ENCODE measurements at places on chromosomes 2 and 18. TPM values are rescaled to one million over a fixed set of nuclear protein-coding genes. Genes with fewer than 3 reads are reported as not detected.

ZNF385B gene
- total RNA-seq, result 0.39 TPM

DNA sequence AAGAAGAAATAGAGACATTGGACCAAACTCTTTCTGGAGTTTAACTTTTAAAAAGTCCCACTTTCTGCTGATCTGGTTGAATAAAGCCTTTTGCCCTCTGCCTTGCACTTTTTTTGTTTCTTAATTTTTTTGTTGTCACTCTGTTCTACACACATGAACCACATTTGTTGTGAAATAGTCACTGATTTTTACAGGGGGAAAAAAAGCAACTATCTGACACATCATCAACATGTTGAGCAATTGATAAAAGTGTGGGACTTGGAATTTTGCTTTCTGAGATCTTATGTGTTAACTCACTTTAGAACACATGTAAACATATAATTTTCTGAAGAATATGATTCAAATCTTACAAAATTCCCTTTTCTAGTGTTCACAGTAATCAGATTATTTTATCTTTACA, 414.8 kb upstream of the FIGN start:
- no peaks in the 10 kb centered on the region for H3K36me3 ChIP-seq
- no peak overlapping the region for H3K4me3 ChIP-seq

- peak; percentile 35 for DNase-seq
- H3K36me3 ChIP-seq, result no peaks in the 10 kb centered on the region
- H3K27me3 ChIP-seq, result no peaks in the 10 kb centered on the region
- H3K27ac ChIP-seq, result no peak overlapping the region
These were observed 54.1 kb downstream of the TAF1B start for GRCh38 chr2:9897331-9897737.

DNA sequence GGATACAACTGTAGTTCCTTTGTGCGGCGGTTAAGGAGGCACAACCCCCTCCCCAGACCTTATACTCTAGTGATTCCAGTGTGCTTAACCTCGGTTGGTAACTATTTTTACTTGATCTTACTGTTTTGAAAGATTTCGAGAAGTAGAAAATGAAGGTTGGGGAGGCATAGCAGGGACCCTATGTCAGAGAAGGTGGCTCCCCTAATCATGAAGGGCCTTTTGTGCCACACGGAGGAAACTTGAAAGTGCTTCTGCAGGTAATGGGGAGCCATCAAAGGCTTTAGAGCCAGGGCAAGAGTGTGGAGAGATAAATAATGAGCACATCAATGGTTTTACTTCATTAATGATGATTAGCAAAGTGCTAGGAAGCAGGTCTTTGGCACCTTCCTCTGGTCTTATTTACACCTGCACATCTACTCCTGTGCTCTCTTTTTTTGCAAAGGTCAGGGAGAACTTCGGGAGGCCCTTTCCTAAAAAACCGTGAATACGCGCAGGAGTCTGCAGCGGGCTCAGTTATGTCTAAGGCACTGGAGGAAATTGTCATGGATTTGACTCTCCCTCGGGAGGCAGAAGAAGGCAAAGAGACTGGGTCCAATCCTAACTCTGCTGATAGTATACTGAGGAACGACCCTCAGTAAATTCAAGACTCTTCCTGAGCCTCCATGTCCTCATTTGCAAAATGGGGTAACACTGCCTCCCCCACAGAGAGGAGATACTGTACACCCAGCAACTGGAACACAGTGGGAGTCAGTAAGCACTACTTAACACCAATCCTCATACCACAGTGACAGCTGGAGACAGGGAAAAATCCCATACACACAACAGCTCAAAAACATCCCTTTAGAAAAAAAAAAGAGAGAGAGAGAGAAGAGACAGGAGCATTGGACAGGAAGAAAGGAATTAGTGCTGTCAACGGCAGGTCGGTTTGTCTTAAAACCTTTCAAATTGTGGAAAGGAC, 81.6 kb downstream of the DDX1 start:
- no peaks in the 10 kb centered on the region for H3K27me3 ChIP-seq
- DNase-seq, result no peak
- H3K27ac ChIP-seq, result no peak overlapping the region
- no peak overlapping the region for H3K4me3 ChIP-seq
- no peaks in the 10 kb centered on the region for H3K4me1 ChIP-seq
- no peaks in the 10 kb centered on the region for H3K36me3 ChIP-seq

DNA sequence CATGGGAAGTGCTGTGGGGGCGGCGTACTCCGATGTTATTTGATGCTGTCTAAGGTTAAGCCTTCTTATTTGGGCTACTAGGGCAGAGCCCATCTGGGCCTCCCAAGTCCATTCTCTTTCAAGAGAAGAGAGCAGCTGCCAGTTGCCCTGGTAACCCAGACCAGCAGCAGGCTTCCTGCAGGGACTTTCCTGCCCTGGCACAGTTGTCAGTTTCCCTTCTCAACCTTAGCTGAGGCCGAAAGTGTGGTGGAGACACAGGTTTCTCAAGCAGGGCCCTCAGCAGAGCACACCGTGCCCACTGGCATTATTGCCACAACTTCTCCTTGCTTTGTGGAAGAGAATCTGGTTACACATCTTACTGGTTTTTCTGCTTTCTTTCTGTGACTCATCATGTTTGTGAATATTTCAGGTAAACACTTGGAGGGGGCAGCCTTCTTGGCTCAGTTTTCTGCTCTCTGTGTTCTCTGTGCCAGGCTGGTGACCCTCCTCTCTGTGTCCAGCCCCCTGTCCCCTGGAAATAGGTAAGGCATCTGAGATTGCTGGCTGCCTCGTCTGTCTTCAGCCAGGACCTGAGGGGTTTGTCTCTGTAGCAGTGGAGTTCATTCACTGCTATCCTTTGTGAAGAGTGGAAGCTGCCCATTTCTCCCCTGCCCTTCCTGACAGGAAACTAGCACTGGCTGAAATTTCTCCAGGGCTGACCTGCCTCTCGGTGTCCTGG, 111.0 kb downstream of the B3GNT2 start:
- no peaks in the 10 kb centered on the region for H3K4me1 ChIP-seq
- no peaks in the 10 kb centered on the region for H3K36me3 ChIP-seq
- no peaks in the 10 kb centered on the region for H3K27me3 ChIP-seq
- H3K27ac ChIP-seq, result peak overlapping the region; percentile 52
- no peak overlapping the region for H3K4me3 ChIP-seq

GRCh38 chr2:122028371-122029100, 273.1 kb downstream of the TSN start:
- H3K4me3 ChIP-seq, result no peak overlapping the region
- no peaks in the 10 kb centered on the region for H3K36me3 ChIP-seq

DNA sequence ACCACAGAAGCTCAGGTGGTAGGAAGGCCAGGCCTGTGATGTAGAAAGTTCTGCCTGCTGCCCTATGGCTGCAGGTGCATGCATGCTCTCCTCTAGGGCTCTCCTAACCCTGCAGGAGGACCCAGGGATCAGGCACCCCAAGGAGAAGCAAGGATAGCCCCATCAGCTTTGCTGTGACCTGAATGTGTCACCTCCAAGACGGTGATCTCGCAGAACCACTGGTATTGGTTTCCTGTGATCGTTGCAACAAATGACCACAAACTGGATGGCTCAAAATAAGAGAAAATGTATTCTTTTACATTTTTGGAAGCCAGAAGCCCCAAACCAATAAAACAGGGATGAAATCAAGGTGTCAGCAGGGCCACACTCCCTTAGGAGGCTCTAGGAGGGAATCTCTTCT, 327.3 kb downstream of the BCL11A start:
- DNase-seq, result no peak
- H3K27me3 ChIP-seq, result no peaks in the 10 kb centered on the region
- no peak overlapping the region for H3K4me3 ChIP-seq
- H3K36me3 ChIP-seq, result no peaks in the 10 kb centered on the region

GRCh38 chr2:127715778-127716449, 14.6 kb downstream of the SFT2D3 start:
- no peak overlapping the region for H3K4me3 ChIP-seq
- no peaks in the 10 kb centered on the region for H3K27me3 ChIP-seq
- H3K27ac ChIP-seq, result no peak overlapping the region
- DNase-seq, result no peak
- H3K36me3 ChIP-seq, result peaks cover 7% of the 10 kb centered on the region

DNA sequence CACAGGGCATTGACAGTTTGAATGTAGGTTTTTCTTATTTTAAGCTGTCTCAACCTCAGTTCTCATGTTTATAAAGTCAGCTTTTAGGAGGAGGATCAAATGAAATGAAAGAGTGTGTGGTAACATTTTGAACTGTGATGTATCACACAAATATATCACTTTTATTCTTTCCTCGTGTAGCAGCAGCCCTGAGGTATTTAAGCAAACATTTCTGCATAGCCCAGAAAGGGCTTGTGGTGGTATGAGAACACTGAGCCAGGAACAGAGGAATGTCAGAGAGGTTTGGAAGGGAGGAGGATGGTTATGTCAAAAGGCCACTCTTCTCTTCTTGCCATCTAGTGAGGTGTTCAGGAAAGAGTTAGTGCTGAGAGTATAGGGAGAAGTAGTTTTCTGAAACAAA, 150.2 kb downstream of the PARD3B start:
- DNase-seq, result no peak
- H3K4me3 ChIP-seq, result no peak overlapping the region
- H3K4me1 ChIP-seq, result no peaks in the 10 kb centered on the region
- H3K27me3 ChIP-seq, result no peaks in the 10 kb centered on the region

Data from pancreas (tissue), 10 donors.